ENCODE measurements at places on chromosomes 11 and 22.

DNA sequence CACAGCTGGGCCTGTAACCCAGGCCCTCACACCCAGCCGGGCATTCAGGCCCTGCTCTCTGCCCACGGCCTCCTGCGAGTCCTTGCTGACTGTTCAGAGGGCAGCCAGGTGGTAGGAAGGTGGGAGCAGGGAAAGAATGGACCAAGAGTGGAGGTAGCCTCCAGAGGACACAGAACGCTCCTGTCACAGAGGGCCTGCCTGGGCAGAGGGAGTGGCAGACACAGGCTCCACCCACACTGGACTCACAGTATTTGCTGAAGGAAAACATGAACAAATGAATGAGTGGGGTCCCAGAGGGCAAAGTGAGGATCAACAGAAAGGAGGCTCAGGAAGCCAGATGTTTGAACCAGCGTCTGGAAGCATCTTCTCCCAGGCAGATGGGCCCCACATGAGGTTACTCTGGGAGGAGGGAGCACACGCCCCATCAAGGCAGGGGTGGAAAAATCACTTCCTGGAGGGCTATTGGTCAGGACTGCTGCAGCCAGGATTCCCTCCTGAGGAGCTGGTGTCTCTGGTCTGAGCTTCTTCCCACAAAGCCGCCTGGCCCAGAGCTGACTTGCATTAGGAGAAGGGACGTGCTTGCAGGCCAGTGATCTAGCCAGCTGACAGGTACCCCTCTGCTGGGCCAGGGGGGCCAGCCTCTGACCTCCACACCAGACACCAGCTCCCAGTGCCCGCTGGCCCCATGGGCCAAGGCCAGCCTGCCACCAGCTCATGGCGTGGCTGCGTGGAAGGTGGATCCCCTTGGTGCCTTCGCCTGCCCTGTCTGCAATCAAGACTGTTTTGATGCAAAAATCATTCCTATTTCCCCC lies 84.0 kb downstream of the THAP12 start:
- DNase-seq, result no peak

DNA sequence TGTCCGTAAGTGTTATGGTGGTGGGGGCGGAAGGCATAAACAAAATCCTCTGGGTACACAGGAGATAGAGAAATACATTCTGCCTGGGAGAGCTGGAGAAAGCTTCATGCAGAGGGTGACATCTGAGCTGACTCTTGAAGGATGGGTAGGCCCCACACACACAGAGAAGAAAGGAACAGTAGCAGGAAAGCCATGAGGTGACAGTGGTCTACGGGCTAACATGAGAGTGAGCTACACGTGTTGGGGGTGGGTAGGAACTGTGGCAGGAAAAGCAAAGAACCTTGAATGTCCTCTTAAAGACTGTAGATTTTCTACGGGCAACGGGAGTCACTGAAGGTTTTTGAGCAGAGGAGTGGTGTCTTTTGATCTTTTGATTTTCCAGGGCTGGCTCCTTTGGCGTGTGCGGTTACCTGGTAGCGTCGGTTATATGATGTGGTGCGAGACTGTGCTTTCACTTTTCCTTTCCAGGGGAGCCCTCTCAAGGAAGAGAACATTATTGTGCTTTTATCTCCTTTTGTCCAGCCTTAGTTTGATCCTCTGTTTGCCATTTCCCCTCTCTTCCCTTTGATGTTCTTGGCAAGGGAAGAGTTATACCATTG lies 39.7 kb downstream of the ADAMTS8 start:
- no peak for DNase-seq

GRCh38 chr11:77186302-77186701 lies 58.3 kb downstream of the MYO7A start:
- DNase-seq, result no peak

DNA sequence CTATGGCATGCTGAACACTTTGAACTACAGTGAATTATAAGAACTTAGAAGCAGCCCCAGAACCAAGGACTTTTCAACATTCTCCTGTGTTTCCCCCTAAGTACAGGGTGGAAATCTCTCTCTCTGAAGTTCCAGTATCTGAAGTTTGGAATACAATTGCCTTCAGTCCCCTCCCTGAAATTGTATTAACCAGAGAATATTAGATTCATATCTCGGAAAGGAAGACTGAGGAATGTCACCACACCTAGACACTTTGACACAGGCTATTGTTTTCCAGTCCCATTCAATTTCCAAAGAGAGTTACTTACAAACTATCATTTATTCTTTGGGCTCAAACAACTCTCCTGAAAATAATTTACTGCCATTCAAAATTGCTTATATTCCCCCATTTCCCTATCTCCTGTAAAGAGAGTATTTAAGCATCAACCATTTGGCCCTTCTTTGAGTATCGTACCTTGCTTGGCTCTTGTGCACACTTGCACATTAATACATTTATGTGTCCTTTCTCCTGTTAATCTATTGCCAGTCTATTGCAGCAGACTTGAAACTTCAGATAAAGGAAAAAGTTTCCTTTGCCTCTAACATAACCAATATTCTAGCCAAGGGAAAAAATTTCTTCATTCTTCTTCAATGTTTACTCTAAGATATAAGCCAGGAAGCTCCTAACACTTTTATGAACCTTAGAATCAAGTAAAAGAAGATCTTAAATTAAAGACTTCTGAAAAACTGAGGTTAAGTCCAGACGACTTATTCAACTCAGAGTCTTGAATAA lies 402.4 kb upstream of the DDI1 start:
- no peak for DNase-seq

- DNase-seq, result no peak
Observed at GRCh38 chr22:36333644-36334043, 54.1 kb downstream of the MYH9 start.

DNA sequence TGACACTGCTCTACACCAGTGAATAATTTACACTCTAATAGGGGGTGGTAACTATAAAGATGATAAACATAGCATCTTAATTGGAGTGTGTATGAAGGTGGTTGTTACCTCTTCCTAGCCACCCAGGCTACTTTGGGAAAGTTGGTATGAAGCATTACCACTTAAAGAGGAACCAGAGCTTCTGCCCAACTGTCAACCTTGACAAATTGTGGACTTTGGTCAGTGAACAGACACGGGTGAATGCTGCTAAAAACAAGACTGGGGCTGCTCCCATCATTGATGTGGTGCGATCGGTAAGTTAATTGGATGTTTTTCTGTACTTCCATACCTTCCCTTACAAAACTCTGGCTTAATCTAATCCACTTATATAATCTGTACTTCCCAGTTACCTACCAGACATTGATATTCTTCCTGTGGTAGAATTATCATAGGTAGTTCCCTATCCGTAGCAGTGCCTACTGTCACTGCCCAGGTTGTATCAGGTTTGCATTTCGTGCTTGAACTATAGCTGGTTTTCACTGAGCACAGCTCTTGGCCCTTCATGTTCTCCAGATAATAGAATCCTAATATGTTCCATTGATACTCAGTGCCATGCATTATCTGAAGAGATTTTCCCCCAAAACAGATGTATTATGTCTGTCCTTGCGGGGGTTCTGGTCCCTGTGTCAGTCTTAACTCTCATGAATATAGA lies 2.2 kb downstream of the RPL27A start:
- no peak for DNase-seq

GRCh38 chr11:78916759-78917158 lies 342.1 kb upstream of the NARS2 start:
- no peak for DNase-seq
